ENCODE measurements at places on chromosomes 6 and 20.

GRCh38 chr20:59273739-59274357, 26.6 kb upstream of the EDN3 start:
- no peaks in the 10 kb centered on the region for H3K36me3 ChIP-seq
- no peak overlapping the region for H3K27ac ChIP-seq
- DNase-seq, result no peak
- H3K27me3 ChIP-seq, result no peaks in the 10 kb centered on the region
- no peak overlapping the region for H3K4me3 ChIP-seq
- H3K4me1 ChIP-seq, result no peaks in the 10 kb centered on the region

DNA sequence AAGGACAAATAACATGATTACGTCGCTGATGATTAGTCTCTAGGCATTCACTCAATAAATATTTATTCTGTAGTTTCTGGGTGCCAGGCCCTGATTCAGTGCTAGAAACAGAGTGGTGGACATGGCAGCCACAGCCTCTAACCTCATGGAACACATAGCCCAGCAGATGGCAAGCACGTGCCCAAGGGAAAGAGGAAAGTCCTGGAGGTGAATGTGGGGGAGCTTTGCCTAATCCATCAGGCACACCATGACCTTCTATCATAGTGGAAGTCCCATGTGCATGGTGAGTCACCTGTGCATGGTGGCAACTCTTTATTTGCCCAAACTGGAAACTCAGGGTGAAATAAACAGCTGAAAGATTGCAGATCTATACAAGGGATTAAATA, 143.0 kb upstream of the TNFAIP3 start:
- no peaks in the 10 kb centered on the region for H3K27me3 ChIP-seq
- DNase-seq, result no peak
- H3K36me3 ChIP-seq, result no peaks in the 10 kb centered on the region

- no peak overlapping the region for H3K4me3 ChIP-seq
- no peak for DNase-seq
- H3K36me3 ChIP-seq, result peaks cover 13% of the 10 kb centered on the region
- H3K27ac ChIP-seq, result no peak overlapping the region
Observed at GRCh38 chr20:35260426-35260825, 17.5 kb downstream of the MMP24OS start.

DNA sequence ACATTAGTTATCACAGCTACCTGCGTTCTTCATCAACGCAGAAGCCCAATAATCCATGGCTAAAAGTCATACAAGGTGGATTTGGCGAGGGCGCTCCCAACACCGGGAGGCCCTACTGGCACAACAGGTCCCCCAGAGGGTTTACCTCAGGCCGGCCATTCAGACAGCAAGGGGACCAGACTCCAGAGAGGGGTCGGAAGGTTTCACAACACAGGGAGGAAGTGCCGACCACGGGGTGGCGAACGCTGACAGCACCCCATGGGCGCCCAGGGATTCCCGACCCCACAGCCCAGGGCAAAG, 1515.9 kb upstream of the DEFB115 start:
- H3K4me3 ChIP-seq, result no peak overlapping the region
- no peak for DNase-seq
- no peaks in the 10 kb centered on the region for H3K4me1 ChIP-seq
- peaks cover 41% of the 10 kb centered on the region for H3K27me3 ChIP-seq

DNA sequence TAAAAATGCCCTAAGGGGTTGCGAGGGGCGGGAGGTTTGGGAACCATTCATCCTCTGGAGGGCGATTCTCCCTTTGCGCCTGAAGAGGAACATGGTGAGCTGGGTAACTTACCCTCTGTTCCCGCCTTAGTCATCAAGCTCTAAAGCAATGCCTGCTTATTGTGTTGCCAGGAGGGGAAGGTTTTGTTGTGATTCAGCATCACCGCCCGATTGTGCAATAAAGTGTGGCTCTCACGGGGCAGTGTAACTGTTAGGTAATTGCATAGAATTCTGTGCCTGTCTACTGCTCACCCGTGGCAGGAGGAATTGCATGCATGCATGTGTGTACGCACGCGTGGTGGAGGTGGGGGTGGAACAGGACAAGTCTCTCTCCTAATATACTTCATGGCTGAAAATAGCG, 95.5 kb upstream of the AGPAT4 start:
- H3K27me3 ChIP-seq, result no peaks in the 10 kb centered on the region
- H3K4me1 ChIP-seq, result peaks cover 17% of the 10 kb centered on the region
- no peak overlapping the region for H3K4me3 ChIP-seq
- H3K27ac ChIP-seq, result no peak overlapping the region

GRCh38 chr20:34017610-34018009, 23.9 kb downstream of the RALY start:
- no peak overlapping the region for H3K27ac ChIP-seq
- no peaks in the 10 kb centered on the region for H3K27me3 ChIP-seq
- no peaks in the 10 kb centered on the region for H3K4me1 ChIP-seq
- no peaks in the 10 kb centered on the region for H3K36me3 ChIP-seq
- DNase-seq, result no peak

DNA sequence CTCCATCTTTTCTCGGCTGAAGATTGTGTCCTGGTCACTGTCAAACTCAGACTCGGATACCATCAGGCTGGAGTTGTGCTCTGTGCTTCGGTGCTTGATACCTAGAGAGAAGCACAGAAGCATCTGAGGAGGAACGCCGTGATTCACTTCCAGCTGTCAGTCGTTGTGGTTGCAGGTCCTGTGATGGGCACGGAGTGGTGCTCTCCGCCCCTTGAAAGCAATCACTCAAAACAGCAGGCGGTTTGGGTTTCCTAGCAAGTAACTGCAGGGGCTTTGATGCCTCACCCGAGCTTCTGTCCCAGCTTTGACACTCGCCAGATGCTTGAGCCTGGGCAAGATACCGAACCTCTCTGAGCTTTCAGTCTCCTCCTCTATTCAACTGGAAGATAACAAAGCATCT, 52.5 kb downstream of the ALDH5A1 start:
- H3K27ac ChIP-seq, result no peak overlapping the region
- no peaks in the 10 kb centered on the region for H3K4me1 ChIP-seq
- H3K27me3 ChIP-seq, result no peaks in the 10 kb centered on the region
- DNase-seq, result no peak
- no peak overlapping the region for H3K4me3 ChIP-seq

- no peaks in the 10 kb centered on the region for H3K36me3 ChIP-seq
- no peaks in the 10 kb centered on the region for H3K27me3 ChIP-seq
- no peak overlapping the region for H3K4me3 ChIP-seq
- no peak for DNase-seq
- peaks cover 37% of the 10 kb centered on the region for H3K4me1 ChIP-seq
- peak overlapping the region; percentile 11 for H3K27ac ChIP-seq
Observed at GRCh38 chr20:57435498-57436222, 44.5 kb downstream of the RBM38 start.

DNA sequence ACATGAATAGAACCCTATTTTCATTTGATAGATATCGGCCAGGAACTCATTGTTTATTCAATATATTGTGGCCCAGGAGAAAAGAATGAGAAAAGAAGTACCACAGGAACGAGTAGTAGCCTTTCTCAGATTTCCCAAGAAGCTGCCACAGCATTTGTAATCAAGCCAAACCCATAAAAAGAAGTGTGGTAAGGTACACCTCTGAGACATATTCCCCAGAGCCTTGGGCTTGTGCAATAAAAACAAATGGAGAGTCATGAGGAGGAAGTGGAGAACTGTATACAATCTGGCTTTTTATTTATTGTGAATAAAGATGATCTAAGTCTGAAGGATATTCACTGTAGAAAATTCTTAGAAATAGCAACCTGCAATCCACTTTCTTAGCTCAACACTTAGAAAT, 36.7 kb downstream of the KIF6 start:
- no peaks in the 10 kb centered on the region for H3K36me3 ChIP-seq
- no peak overlapping the region for H3K27ac ChIP-seq
- H3K4me3 ChIP-seq, result no peak overlapping the region
- DNase-seq, result no peak
- H3K27me3 ChIP-seq, result no peaks in the 10 kb centered on the region

- no peak overlapping the region for H3K4me3 ChIP-seq
- H3K27ac ChIP-seq, result no peak overlapping the region
- H3K4me1 ChIP-seq, result no peaks in the 10 kb centered on the region
- H3K27me3 ChIP-seq, result no peaks in the 10 kb centered on the region
- DNase-seq, result no peak
- H3K36me3 ChIP-seq, result no peaks in the 10 kb centered on the region
Observed at GRCh38 chr20:43736588-43737158, 9.9 kb upstream of the GTSF1L start.

DNA sequence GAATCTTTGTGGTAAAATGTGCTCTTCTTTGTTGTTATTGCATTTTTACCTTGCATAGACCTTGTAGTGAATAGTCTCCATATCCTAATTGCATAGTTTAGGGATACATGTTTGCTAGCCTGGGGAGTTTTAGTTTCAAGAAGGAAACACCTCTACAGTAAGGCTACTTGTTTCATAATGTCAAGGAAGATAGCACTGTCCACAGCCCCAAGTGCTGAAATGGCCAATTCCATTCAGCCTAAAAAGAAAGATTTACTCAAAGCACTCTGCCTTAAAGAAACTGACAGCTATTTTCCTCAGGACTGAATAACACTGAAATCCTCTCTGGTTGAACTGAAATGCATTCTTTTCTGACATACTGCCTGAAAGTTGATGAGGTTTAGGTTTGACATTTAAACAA, 2.6 kb downstream of the HCRTR2 start:
- H3K4me1 ChIP-seq, result no peaks in the 10 kb centered on the region
- no peak overlapping the region for H3K4me3 ChIP-seq
- no peaks in the 10 kb centered on the region for H3K36me3 ChIP-seq

- no peaks in the 10 kb centered on the region for H3K27me3 ChIP-seq
- H3K4me3 ChIP-seq, result no peak overlapping the region
- H3K36me3 ChIP-seq, result no peaks in the 10 kb centered on the region
- DNase-seq, result no peak
Observed at GRCh38 chr6:152922706-152923105, 60.1 kb downstream of the FBXO5 start.

DNA sequence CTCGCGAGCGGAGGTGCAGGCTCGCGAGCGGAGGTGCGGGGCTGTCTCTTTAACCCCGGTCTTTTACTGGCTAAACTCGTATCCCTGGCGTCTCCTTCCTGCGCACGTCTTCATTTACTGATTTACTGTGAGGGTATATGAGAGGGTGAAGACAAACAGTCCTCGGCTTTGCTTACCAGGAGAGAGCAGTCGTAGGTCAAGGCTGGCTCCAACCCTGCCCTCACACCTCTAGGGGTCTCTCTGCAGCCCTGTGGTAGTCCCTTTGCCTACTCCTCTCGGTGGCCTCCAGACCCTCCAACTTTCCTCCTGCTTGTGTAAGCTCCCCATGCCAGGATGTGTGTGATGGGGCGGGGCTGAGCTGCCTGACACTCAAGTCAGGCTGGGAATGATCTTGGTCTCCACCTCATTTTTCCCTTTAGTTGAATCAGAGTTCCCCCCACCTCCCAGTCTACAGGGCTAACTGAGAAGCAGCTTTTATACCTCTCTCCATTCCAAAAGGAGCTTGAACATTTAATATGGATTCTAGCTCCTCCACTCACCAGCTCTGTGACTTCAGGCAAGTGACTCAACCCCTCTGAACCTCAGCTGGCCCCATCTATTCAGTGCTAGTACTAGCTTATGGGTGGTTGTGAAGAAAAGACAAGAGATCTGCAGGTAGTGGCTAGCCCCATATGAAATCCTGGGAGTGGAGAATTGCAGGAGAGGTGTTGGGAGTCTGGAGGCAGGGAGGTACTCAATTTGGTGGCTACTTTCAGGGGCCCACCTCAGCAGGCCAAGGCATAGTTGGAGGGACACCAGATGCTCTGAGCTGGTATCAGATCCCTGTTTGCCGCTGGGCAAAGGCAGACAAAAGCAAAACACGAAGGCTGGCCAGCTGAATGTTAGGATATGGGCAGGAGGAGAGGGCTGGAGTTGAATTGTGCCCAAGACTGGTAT, 902 bp downstream of the SLC29A1 start:
- no peaks in the 10 kb centered on the region for H3K27me3 ChIP-seq
- peaks cover 56% of the 10 kb centered on the region for H3K4me1 ChIP-seq
- no peak overlapping the region for H3K27ac ChIP-seq
- peaks cover 3% of the 10 kb centered on the region for H3K36me3 ChIP-seq
- no peak for DNase-seq

DNA sequence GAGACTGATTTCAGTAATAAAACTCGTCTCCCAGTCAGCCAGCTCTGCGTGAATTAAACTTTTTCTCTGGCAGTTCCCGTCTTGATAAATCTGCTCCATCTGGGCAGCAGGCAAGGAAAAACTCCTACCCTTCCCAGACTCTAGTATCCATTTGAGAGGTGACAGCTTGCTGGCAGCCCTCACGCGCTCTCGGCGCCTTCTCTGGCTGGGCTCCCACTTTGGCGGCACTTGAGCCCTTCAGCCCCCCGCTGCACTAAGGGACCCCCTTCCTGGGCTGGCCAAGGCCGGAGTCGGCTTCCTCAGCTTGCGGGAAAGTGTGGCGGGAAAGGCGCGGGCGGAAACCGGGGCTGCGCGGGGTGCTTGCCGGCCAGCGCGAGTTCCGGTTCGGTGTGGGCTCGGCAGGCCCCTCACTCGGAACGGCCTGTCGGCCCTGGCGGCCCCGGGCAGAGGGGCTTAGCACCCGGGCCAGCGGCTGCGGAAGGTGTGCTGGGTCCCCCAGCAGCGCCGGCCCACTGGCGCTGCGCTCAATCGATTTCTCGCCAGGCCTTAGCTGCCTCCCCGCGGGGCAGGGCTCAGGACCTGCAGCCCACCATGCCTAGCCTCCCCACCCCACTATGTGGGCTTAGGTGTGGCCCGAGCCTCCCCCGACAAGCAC, 21.8 kb upstream of the GMPR start:
- H3K4me1 ChIP-seq, result peaks cover 12% of the 10 kb centered on the region
- H3K27ac ChIP-seq, result no peak overlapping the region
- peak overlapping the region; percentile 24 for H3K4me3 ChIP-seq
- H3K36me3 ChIP-seq, result no peaks in the 10 kb centered on the region
- no peak for DNase-seq

- H3K27ac ChIP-seq, result no peak overlapping the region
- no peaks in the 10 kb centered on the region for H3K36me3 ChIP-seq
- peaks cover 18% of the 10 kb centered on the region for H3K4me1 ChIP-seq
- H3K4me3 ChIP-seq, result no peak overlapping the region
- no peak for DNase-seq
- no peaks in the 10 kb centered on the region for H3K27me3 ChIP-seq
Observed at GRCh38 chr20:22688485-22688884, 104.1 kb upstream of the FOXA2 start.

GRCh38 chr6:168404560-168404959, 36.4 kb upstream of the SMOC2 start:
- no peak for DNase-seq
- H3K4me1 ChIP-seq, result no peaks in the 10 kb centered on the region
- H3K27me3 ChIP-seq, result no peaks in the 10 kb centered on the region
- H3K36me3 ChIP-seq, result no peaks in the 10 kb centered on the region
- no peak overlapping the region for H3K4me3 ChIP-seq

DNA sequence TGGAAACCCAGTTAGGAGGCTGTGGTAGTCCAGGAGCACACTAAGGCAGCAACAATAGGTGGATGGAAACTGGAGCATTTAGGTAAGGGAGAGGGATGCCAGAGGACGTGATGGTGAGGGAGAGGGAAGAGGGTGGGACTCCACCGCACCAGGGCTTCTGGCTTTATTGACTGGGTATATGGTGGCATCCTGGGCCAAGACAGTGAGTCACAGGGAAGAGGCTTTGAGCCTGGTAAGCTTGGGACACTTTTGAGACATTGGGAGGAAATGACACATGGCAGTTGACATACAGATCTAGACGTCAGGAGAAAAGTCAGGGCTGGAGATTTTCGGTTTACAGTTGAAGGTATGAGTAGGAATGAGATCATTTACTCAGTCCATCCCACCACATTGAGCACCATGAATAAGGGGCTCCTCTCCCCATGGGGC, 14.9 kb downstream of the NT5E start:
- peaks cover 34% of the 10 kb centered on the region for H3K4me1 ChIP-seq
- H3K27me3 ChIP-seq, result no peaks in the 10 kb centered on the region
- no peak for DNase-seq
- peak overlapping the region; percentile 72 for H3K27ac ChIP-seq
- no peaks in the 10 kb centered on the region for H3K36me3 ChIP-seq
- H3K4me3 ChIP-seq, result no peak overlapping the region
